Kidney epithelial cell (primary cell): ENCODE measurements at places on chromosomes 16 and 17.

DNA sequence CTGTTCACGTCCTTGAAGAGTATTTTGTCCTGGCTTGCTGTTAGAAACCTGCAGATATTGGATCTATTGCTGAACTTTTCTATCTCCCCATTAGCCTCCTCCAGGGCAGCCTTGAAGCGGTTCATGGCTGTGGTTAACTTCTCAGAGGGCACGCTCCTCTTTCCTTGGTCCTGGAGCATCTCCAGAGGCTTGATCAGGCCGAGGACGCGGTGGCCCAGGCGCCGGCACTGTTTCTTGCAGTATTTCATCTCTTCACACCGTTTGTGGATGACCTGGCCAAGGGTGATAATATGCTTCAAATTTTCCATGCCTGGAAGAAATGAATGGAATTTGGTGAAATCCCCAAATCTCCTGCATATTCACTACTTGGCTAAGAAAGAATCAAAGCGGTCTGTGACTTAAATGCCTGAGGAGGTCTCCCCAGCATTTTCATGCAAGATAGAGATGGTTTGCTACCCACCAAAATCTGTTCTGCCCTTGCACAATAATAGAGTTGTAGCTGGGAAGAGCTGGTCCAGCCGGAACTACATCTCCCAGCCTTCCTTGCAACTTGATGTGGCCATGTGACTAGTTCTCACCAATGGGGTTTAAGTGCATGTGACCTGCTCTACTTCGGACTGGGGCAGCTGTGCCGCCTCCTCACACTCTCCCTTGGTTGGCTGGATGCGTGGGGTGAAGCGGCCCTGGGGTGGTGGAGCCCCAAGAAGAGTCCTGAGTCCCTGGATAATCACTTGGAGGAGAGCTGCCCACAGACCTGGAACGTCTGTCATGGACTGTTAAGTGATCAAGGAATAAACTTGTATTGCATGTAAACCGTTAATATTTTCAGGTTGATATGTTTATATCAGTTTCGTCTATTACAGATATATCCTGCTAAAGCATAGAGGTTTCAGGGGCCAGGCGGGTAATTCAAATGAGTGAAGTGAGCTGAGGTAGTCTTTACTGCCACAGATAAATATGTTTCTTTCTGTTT lies 4.9 kb downstream of the MLKL start:
- peak; percentile 85 for DNase-seq

DNA sequence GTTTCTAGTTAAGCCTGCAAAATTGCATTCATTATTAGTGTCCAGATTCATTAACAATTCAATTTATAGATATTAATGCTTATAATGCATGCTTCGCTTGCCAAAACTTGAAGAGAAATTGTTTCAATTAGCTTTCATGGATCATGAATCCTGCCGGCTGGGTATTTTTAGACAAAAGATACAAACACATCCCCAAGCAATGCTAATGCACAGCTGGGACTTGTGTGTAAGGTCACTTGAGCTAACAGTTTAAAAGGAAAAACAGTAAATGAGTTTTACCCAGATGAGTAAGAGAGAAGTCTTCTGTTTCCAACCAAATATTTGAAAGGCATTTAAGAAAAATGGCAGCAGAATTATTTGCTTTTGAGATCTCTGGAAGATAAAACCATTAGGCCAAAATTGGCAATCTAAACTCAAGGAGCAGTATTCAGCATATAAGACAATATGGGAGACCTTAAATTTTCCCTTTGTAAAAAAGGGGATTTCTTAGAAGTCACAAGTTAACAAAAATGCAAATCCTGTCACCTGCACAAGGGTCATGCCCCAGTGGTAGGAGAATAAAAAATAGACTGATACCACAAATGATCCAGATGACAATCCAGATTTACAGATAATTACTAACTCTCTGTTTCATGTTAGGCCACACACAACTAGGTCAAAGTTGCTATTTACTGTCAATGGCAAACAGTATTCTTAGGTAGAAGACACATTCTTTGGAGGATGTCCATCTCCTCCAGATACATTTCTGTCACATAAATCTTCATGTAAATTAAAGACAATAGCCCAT lies 418.4 kb upstream of the PMFBP1 start:
- no peak for DNase-seq

DNA sequence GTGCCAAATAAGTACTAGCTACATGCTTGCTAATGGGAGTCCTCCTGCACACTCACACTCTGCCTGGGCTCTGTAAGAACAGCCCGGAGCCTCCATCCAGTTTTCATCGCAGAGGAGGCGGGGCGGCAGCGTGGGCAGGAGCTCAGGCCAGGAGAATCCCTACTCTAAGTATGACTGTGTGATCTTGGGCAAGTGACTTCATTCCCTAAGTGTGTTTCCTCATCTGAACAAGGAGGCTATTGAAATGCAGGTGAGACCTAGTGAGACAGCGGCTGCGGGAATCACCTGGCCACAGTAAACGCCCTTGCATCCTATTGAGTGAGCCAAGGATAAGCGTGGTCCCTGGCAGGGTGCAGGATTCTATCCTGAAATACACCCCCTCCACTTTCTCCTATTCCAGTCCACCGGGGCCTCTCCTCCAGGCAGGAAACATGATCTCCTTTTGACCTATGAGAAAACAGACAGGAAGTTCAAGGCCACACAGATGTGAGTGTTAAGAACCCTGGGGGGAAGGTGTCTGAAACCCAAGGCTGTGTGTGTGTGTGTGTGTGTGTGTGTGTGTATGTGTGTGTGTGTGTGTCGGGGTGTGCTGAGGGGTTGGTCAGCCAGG lies 5.2 kb upstream of the RAI1 start:
- DNase-seq = peak; percentile 43

GRCh38 chr17:75086496-75087181 lies 1.1 kb upstream of the SLC16A5 start:
- DNase-seq = no peak

- DNase-seq = peak; percentile 4
Observed at GRCh38 chr17:63039899-63040602, 74.0 kb downstream of the TANC2 start.

- peak; percentile 18 for DNase-seq
Observed at GRCh38 chr16:82684256-82684655, 57.5 kb downstream of the CDH13 start.

GRCh38 chr17:38898812-38899348 lies 26.5 kb upstream of the LASP1NB start:
- DNase-seq = no peak

DNA sequence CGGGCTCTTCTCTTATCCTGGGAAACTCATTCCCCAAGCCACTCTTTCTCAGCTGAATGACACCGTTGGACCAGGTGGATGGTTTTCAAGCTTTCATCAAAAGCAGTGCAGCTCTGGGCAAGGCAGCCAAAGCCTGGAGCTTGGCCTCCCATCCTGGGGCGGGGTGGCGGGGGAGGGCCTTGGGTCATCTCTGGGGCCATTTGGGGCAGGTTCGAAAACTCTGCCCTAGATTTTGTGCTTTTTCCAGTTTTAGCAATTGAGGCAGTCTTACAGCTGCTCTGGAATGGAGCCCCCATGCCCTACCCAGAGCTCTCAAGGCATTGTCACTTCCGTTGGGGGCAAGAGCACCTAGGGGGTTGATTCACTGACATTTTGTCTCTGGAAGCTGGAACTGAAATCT lies 9.1 kb downstream of the MPRIP start:
- no peak for DNase-seq
